Kidney (tissue), 22 donors: ENCODE measurements at places on chromosomes 7 and 10. TPM values are rescaled to one million over a fixed set of nuclear protein-coding genes. Genes with fewer than 3 reads are reported as not detected.

DNA sequence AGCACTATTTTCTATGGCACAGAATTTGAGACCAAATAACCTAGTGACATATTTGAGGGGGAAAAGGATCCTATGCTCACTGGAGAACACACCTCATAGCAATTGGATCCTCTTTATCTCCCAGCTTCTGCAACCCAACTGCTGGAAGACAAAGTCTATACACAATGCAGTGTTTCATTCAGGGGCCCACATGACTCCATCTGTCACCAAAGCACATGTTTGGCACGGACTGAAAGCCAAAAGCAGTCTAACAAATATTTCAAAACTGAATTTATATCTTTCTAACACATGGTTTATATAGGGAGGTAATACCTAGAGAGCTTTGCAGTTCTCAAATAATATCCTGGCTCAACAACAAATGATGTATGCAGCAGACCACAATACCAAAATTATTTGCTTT lies 39.2 kb downstream of the ADAM12 start:
- no peak overlapping the region for H3K27ac ChIP-seq
- no peaks in the 10 kb centered on the region for H3K27me3 ChIP-seq
- H3K36me3 ChIP-seq, result no peaks in the 10 kb centered on the region
- H3K4me1 ChIP-seq, result no peaks in the 10 kb centered on the region
- no peak for DNase-seq
- H3K4me3 ChIP-seq, result no peak overlapping the region

DNA sequence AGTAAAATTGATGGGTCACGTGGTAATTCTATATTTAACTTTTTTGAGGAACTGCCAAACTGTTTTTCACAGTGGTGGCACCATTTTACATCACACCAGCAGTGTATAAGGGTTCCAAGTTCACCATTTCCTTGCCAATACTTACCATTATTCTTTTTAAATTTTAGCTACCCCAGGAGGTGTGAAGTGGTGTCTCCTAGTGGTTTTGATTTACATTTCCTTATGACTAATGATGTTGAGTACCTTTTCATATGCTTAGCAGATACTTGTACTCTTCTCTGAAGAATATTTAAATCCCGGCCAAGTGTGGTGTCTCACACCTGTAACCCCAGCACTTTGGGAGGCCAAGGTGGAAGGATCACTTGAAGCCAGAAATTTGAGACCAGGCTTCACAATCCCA lies 28.5 kb downstream of the FHIP2A start:
- H3K27me3 ChIP-seq, result no peaks in the 10 kb centered on the region
- DNase-seq, result no peak
- H3K4me3 ChIP-seq, result no peak overlapping the region
- H3K27ac ChIP-seq, result no peak overlapping the region

FOXK1 gene
- total RNA-seq, result 44.2 TPM

DNA sequence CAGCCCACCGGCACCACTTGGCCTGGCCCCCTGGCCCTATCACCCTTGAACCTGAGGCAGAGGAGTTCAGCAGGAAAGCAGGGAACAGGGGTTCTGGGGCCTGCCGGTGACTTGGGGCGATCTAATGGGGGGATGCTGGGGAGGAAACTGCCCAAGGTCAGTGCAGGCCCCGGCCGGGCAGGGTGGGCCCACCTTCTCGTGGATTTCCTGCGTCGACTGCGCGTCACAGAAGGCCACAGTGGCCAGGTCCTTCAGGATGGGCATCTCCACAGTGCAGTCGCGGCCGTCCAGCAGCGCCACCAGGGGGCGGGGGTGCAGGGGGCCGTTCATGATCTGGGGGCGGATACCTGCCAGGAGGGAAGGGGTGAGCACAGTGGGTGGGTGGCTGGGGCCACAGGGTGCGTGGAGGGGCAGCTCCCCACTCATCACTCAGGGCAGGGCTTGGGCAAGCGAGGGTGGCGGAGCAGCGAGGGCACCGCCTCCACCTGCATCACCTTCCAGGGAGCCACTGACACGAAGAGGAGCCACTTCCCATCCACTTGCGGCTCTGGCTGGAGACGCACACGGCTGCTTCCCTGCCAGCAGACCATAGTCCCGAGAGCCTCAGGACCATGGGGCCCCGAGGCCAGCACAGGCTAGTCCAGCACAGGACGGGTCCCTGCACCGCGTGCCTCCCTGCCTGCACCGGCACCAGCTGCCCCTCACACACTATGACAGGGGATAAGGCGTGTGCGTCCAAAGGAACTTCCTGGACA lies 61.4 kb downstream of the ZRANB1 start:
- H3K4me1 ChIP-seq, result no peaks in the 10 kb centered on the region
- H3K4me3 ChIP-seq, result no peak overlapping the region
- peak; percentile 54 for DNase-seq
- H3K27me3 ChIP-seq, result no peaks in the 10 kb centered on the region

CHPF2 gene
- total RNA-seq, result 45.2 TPM

DNA sequence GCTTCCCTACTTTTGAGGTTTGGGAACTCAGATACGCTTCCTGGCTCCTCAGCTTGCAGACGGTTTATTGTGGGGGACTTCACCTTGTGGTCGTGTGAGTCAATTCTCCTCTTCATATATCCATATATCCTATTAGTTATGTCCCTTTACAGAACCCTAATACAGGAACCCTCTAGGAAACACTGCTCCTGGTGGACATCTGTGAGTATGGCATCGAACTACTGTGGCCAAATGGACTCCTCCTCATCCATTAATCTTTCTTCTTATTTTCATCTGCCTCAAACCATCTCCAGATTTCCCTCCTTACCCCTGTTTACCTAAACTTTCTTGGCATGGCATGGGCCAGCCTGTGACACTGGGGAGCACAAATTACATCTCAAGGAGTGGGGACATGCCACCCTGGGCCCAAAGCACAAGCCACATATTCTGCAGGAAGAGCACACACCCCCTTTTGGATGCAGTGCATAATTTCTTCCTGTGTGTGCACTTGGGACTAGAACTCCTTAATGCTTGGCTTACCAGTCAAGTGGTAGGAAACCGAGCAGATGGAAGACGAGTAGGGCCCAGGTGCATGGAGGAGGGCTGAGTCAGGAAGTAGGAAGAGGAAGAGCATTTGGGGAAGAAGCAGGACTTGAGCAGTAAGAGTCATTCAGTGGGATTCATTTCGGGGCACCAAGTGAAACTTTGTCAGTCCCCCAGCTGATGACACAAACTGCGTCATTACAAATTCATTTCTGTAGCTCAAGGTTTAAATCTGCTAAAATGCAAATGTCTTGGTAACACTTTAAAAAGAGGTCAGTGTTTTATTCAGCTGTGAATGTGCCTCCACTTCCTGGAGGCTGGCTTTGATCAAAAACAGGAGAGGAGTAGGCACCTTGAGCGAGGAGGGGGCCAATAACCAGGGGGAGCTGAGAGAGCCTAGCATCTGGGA lies 80.8 kb upstream of the PLXNA4 start:
- H3K4me1 ChIP-seq, result no peaks in the 10 kb centered on the region
- no peak overlapping the region for H3K27ac ChIP-seq
- H3K4me3 ChIP-seq, result no peak overlapping the region
- H3K27me3 ChIP-seq, result no peaks in the 10 kb centered on the region

GRCh38 chr10:45076891-45077290 lies 76.2 kb downstream of the ZNF22 start:
- H3K27ac ChIP-seq, result no peak overlapping the region
- peak; percentile 71 for DNase-seq
- no peaks in the 10 kb centered on the region for H3K27me3 ChIP-seq
- H3K4me1 ChIP-seq, result no peaks in the 10 kb centered on the region

DNA sequence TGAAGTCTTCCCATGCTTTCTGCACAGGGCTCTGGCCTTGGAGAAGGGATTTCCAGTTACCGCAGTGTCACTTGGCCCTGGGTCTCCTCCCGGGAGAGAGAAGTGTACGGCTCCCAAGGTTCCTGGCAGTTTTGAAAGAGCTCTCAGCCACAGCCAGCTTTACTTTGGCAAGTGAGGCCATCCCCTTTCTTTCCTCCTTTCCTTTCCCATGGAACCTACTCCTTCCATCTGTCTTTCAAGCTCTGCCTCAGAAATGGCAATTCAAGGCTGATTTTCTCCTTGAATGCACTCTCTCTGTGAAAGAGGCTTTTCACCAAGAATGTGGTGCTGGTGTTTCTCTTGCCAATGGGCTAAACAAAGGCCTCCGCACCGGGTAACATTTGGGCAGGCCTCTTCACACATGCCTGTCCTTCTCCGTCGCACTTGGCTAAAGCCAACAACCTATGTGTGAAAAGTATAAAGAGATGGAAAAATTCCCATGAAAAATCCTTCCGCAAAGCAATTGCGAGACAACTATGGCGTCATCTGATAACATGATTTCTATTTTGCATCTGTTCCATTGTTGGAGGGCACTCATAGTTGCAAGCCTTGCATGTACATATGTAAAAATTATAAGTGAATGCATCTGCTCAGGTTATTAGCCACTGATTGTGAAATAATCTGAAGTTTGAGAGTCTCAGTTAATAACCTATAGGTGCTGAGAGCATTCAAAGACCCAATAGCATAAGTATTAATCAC lies 125.4 kb downstream of the PFKFB3 start:
- H3K4me3 ChIP-seq, result no peak overlapping the region
- no peak for DNase-seq
- no peak overlapping the region for H3K27ac ChIP-seq
- no peaks in the 10 kb centered on the region for H3K27me3 ChIP-seq
- H3K4me1 ChIP-seq, result no peaks in the 10 kb centered on the region

FZD1 gene
- 34.8 TPM for total RNA-seq

- H3K4me1 ChIP-seq, result peaks cover 44% of the 10 kb centered on the region
- peaks cover 3% of the 10 kb centered on the region for H3K36me3 ChIP-seq
- H3K27me3 ChIP-seq, result no peaks in the 10 kb centered on the region
- no peak overlapping the region for H3K4me3 ChIP-seq
- DNase-seq, result no peak
These were observed 18.3 kb upstream of the AQP1 start for GRCh38 chr7:30893357-30893756.

DNA sequence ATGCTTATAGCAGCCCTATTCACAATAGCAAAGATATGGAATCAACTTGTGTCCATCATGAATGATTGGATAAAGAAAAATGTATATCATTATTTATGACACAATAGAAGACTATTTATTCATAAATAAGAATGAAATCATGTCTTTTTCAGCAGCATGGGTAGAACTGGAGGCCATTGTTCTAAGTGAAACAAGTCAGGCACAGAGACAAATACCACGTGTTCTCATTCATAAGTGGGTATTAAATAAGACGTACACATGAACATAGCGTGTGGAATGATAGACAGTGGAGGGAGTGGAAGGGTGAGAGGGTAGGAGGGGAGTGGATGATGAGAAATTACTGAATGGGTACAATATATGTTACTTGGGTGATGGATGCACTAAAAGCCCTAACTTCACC lies 762.4 kb downstream of the REEP3 start:
- DNase-seq, result no peak
- H3K27me3 ChIP-seq, result no peaks in the 10 kb centered on the region
- no peaks in the 10 kb centered on the region for H3K4me1 ChIP-seq
- no peak overlapping the region for H3K4me3 ChIP-seq
- H3K36me3 ChIP-seq, result no peaks in the 10 kb centered on the region

- no peaks in the 10 kb centered on the region for H3K27me3 ChIP-seq
- no peaks in the 10 kb centered on the region for H3K36me3 ChIP-seq
- no peaks in the 10 kb centered on the region for H3K4me1 ChIP-seq
- no peak for DNase-seq
- H3K4me3 ChIP-seq, result no peak overlapping the region
These were observed 6.0 kb downstream of the ASB10 start for GRCh38 chr7:151181011-151181431.
